Cardiac ventricle fibroblast (primary cell): ENCODE measurements at places on chromosomes 4 and X. TPM values are rescaled to one million over a fixed set of nuclear protein-coding genes. Genes with fewer than 3 reads are reported as not detected.

HTATSF1 gene
- 28.4 and 37.1 TPM in 2 replicates for total RNA-seq

ARHGEF38 gene
- total RNA-seq: 0.15 TPM in 1 of 2 replicates, not detected in the other

SPANXA2 gene
- not detected in 2 replicates for total RNA-seq

UGT8 gene
- total RNA-seq: not detected in 2 replicates

ADH1A gene
- not detected in 2 replicates for total RNA-seq

RIBC1 gene
- 0.19 and 0.64 TPM in 2 replicates for total RNA-seq

KIAA1210 gene
- total RNA-seq: not detected in 2 replicates

KCTD8 gene
- total RNA-seq: not detected in 2 replicates

FAT4 gene
- total RNA-seq: 22.4 and 24.1 TPM in 2 replicates

NAT8L gene
- total RNA-seq: 0.39 and 1.6 TPM in 2 replicates

KLB gene
- total RNA-seq: 0.05 TPM in 1 of 2 replicates, not detected in the other

APBB2 gene
- total RNA-seq: 49.3 and 61.3 TPM in 2 replicates

SUPT20HL2 gene
- not detected in 2 replicates for total RNA-seq

RBM3 gene
- total RNA-seq: 161 and 182 TPM in 2 replicates

NEIL3 gene
- total RNA-seq: 0.39 and 0.87 TPM in 2 replicates

MAGEC3 gene
- not detected in 2 replicates for total RNA-seq
